ENCODE measurements at places on chromosomes 5 and 9.

- no peak for DNase-seq
These were observed 106.0 kb upstream of the RPS23 start for GRCh38 chr5:82384034-82384750.

DNA sequence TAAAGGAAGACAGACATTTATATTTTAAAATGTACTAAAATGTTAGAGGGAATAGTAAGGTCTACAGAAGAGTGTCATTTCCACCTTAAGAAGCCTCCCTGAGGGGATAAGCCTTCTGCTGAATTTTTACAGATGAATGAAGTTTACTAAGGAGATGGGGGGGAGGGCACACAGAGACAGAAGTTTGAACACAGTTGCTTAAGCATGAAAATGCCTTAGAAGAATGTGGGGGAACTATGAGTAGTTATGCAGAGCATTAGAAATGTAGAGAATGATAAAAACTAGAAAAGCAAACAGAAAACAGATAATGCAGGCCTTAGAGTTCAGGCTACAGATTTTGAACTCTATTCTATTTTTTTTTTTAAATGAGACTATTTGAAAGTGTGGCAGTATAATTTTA lies 232.2 kb upstream of the VLDLR start:
- no peak for DNase-seq

- no peak for DNase-seq
These were observed 71.2 kb downstream of the MTAP start for GRCh38 chr9:21873540-21874221.

- no peak for DNase-seq
These were observed 44.5 kb downstream of the ZNF608 start for GRCh38 chr5:124701873-124702425.

- DNase-seq, result no peak
These were observed 742 bp upstream of the LECT2 start for GRCh38 chr5:135955525-135955924.

DNA sequence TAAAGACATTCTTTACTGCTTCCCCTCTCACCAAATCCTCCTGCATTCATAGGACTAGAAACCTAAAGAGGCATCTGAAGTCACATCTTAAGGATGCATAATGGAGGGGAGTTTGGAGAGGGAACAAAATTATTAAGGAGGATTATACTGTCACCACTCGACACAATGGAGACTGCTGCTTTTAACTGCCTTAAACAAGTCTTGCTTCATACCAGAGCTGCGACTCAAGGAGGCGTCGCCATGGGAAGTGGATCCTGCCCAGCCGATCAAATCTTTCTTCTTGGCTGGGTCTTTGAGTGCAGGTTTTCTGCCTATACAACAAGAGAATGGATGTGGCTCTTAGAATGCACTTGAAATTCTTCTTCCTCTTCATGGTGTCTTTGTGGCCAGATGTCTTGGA lies 66.7 kb upstream of the FOXE1 start:
- DNase-seq, result no peak

GRCh38 chr9:113514061-113514460 lies 50.5 kb downstream of the RGS3 start:
- DNase-seq, result no peak

- DNase-seq, result no peak
These were observed 34.2 kb downstream of the MTAP start for GRCh38 chr9:21836437-21837161.

- DNase-seq, result no peak
These were observed 325.2 kb downstream of the PSAT1 start for GRCh38 chr9:78622126-78622525.

GRCh38 chr5:1840071-1840547 lies 38.9 kb downstream of the NDUFS6 start:
- no peak for DNase-seq

DNA sequence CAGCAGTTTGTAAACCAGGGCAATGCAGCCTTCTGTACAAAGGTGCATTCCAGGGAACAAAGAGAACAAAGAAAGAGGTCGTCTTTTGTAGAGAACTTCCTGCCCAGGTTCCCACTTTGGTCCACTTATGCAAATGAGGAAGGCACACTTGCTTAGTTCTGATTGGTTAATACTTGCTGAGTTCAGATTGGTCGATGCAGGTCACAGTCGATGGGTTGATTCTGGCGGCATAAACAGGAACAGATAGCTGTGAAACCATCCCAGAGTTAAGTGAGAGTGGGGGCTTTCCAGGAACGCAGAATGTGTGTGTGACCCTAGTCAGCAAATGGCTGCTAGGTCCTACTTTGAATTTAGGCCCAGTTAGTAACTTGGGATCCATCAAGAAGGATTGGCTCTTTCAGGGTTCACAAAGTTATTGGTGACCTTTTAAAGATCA lies 1.8 kb upstream of the ADAMTS13 start:
- no peak for DNase-seq

GRCh38 chr5:35919191-35919590 lies 19.2 kb downstream of the CAPSL start:
- no peak for DNase-seq

GRCh38 chr5:58925627-58926540 lies 343.0 kb downstream of the RAB3C start:
- DNase-seq, result no peak

- DNase-seq, result no peak
These were observed 114.5 kb upstream of the LPAR1 start for GRCh38 chr9:111152614-111153406.

DNA sequence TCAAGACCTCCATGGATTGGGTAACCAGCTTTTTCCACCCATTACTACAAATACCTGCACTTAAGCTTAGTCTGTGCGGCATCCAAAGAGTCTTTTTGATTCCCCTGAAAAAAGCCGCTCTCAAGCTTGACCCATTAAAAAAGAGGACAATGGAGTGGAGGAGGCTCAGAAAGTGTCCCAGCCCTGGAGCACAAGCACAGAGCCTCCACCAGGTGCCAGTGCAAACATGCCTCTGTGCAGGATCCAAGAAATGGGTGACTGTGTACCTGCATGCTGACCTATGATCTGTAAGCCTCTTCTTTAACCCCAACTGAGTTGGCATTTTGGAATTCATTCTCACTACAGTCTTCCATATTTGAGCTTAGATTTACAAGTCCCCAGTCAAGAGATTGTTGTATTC lies 168.3 kb upstream of the TLE4 start:
- DNase-seq, result no peak

DNA sequence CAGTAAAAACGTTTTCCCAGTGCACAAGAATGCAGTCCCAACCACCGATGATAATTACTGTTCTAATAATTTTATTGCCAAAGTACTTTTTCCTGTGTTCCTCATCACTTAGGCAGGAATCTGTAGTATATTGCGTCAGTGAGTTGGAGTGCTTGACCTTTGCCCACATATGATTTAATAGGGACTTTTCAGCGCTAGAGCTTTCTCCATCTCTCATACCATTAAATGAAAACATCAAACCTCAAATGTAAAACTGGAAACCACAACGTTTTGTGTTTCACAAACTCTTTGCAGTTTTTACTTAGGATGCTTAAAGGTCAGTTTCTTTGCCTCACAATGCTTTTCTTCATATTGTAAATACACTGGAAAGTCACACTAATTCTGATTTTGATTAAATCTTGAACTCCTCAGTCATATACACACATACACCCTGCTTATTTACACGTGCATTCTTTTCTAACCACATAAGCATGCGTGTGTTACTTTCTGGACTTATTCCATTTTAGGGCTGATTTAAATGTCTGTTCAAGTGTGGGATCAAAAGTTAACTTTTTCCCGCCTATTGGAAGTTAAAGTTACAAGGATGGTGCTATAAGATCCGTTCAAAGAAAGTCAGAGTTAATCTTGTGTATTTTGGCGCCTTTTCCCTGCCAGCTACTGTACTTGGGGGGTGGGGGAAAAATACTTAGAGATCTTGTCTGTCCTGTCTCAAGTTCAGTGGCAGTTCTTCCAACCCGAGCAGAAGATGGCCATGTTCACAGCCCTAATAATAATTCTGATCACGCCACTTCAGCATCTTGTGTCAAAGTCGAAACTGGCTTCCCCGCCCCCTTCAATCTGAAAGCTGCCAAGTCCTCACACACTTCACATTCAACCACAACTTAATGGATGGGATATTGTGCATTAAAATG lies 6.6 kb upstream of the NFIB start:
- no peak for DNase-seq

DNA sequence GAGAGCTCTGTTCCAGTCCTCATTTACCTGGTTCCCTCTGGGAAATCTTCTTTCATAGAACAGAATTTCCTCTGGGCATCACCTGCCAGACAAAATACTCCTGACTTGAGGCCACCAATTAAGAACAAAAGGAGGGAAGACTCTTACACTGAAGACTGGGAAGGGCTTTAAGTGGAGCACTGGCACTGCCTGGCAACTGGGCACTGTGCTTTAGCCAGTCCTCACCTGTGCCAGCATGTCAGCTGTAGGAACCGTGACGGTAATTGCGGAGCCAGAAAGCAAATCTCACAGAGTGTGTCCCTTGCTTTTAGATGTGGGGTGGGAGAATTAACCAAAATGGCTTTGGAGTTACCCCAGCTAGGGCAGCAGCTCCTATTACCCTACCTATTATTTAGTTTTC lies 40.6 kb downstream of the FAM219A start:
- DNase-seq, result no peak

DNA sequence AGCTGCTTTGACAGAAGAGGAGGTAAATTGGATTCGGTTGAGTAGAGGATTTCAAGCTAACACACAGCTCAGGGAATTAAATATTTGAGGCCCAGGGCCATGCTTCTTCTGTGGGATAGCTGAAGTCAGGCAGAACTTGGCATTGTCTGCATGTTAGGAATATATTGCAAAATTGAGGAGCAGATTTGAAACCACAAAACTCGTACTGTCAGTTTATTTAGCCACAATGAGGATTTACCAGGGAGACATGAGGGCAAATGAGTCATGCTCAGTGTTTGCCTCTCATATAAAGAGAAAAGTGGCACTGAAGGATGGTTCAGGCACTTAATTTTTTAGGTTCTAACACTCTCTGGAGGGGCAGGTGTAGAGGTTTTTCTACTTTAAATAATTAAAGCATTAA lies 83.0 kb upstream of the PRLR start:
- DNase-seq, result no peak
